H1 (cell line): ENCODE measurements at places on chromosomes 2 and 18. TPM values are rescaled to one million over a fixed set of nuclear protein-coding genes. Genes with fewer than 3 reads are reported as not detected.

COL4A3 gene
- total RNA-seq: 0.17 and 0.34 TPM in 2 replicates

GPBAR1 gene
- total RNA-seq: 0.32 and 0.63 TPM in 2 replicates

MARS2 gene
- total RNA-seq: 26.8 and 27.2 TPM in 2 replicates

AQP12A gene
- total RNA-seq: not detected in 2 replicates

DNA sequence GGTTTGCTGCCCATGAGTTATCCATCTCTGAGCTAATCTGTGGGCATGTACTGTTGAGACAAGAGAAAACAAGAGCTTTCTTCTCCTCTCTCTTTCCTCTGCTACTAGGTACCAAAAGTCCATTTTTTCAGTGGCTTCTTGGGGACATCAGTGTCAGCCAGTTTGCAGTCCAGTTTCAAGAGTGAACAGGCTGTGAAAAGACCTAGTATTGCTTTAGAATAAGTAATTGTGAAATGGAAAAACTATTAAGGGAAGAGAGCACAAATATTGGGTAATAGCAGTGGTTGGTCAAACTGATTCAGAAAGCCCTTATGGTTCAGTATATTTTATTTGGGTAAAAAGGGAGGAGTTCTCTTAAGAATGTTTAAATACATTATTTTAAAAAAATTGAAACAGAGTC, 33.0 kb upstream of the MEP1B start:
- DNase-seq: no peak

GRCh38 chr2:27288610-27289009, 6.4 kb downstream of the TRIM54 start:
- no peak for DNase-seq

DNA sequence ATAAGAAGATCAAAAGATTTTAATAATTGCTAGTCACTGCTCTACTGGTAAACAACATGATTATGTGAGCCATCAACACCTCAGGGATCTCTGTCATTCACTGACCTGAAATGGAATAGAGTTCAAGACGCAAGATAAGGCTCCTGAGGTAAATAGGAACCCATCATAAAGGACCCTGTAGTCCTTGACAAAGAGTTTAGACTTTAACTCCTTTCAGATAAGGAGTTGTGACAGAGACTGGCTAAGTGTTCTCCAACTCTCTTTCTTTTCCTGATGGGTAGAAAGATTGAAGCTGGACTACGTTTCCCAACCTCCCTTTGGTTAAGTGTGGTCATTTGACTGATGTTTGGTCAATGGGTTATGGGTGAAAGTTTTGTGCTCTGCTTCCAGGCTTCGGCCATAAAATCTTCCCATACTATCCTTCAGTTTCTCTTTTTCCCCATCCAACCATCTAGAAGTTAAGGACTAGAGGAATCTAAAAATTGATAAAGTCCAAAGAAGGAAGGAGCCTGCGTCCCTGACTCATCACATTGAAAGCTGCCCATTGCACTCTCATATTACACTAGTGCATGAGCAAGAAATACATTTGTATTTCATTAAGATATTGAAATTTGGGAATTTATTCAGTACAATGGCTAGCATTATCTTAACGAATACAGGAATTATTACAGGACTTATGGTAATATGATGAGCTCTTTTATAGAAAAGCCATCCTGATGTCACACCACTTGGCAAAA, 293.7 kb upstream of the ACVR2A start:
- no peak for DNase-seq

DNA sequence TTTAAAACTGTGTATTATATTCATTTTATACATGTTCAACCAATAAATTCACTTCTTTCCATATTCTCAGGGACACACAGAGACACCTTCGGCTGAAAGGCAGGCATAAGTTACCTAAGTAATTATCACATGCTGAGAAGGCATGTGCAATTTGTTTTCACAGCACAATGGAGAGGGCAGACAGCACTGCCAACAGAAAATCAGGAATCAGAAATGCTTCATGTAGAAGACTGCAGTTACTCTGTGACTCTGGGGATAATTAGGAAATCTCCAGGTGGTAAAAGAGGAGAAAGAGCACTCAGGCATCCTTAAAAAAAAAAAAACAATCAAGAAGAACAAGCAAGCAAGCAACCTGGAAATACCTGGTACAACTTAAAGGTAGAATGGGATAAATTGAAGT, 49.3 kb downstream of the DSEL start:
- DNase-seq: no peak

DNA sequence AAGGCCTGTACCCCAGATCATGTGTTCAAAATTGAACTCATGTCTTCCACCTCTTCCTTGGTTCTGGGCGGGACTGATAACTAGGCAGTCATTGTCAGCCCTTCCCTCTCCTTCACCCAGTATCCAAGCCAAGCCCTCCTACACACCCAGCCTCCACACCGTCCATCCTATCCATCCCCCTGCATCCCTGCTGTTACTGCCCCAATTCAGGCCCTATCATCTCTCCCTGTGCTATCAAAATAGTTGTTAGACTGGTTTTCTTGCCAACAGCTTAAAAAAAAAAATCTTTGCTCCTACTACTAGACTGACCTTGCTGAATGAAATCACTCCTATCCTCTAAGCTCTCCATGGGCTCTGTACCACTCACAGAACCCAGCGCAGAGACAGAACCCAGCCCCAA, 32.8 kb downstream of the TGFA start:
- peak; percentile 35 for DNase-seq

- DNase-seq: no peak
Measured at GRCh38 chr2:147904051-147904450, 59.2 kb downstream of the ACVR2A start.
